Activated naive CD8-positive, alpha-beta T cell treated with anti-CD3 and anti-CD28 coated beads, Interleukin-2, amount 50 U/mL, for 16 hours (primary cell): ENCODE measurements at places on chromosomes 2 and 18.

GRCh38 chr2:1675633-1676032, 68.7 kb downstream of the PXDN start:
- no peak for DNase-seq

DNA sequence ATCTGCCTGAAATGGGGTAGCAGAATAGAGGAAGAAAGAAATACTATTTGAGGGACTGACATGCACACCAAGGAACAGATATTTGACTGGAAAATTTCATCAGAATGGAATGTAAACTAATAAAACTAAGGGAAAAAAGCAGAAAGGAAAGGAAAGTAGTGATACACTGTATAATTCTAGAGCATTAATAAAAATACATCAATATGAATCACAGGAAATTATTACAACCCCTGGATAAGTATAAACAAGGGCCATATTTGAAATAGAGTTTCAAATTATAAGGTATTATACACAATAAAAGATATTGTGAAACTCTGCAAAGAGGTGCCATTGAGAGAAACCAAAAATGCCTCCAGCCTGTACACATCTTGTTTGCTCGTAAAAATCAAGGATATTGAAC, 149.6 kb downstream of the ICOS start:
- no peak for DNase-seq

DNA sequence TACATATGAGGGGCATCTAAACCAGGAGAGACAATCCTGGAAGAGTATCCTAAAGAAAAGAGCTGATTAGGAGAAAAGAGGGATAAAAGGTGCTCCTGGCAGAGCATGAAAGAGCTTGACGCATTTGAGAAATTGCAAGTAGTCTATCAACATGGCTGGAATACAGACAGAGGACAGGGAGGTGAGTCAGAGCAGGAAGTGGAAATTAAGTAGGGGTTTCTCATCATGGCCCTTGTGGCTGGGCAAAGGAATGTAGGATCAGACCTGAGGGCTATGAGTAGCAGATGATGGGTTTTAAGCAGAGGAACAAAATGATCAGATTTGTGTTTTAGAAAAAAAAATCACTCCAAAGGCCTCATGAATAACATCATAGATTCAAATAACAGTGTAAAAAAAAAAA, 49.2 kb upstream of the UGP2 start:
- no peak for DNase-seq

DNA sequence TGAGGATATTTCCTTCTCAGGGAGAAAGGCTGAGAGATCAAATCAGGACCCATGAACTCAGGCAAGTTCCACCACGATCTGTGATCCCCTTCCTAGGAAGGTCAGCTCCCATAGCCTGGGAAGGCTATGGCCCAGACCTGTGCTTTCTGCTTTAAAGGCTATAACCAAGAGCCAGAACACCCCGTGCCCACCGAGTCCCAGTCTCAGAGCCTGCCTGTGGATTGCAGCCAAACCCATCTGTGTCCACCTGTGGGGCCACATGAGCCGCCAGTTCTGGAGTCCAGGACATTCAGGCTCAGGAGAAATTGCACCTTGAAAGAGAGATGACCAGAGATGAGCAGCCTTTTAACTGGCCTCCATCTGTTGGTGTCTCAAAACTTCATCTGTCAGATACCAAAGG, 46.9 kb downstream of the MAL start:
- no peak for DNase-seq

DNA sequence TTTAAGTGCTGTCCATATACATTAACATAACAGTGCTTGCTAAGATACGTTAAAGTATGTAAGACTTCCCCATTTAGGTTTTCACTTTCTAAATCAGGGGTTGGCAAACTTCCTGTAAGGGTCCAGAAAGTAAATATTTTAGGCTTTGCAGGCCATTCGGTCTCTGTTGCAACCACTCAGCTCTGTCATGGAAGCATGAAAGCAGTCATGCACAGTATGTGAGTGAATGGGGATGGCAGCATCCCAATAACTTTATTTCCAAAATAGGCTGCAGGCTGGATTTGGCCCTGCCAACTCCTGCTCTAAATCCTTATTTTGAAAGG, 128.7 kb downstream of the PLA2R1 start:
- no peak for DNase-seq

GRCh38 chr2:173077506-173078177, 2.0 kb downstream of the MAP3K20 start:
- DNase-seq: no peak

- DNase-seq: no peak
Measured at GRCh38 chr2:148592791-148593190, 51.8 kb upstream of the EPC2 start.

DNA sequence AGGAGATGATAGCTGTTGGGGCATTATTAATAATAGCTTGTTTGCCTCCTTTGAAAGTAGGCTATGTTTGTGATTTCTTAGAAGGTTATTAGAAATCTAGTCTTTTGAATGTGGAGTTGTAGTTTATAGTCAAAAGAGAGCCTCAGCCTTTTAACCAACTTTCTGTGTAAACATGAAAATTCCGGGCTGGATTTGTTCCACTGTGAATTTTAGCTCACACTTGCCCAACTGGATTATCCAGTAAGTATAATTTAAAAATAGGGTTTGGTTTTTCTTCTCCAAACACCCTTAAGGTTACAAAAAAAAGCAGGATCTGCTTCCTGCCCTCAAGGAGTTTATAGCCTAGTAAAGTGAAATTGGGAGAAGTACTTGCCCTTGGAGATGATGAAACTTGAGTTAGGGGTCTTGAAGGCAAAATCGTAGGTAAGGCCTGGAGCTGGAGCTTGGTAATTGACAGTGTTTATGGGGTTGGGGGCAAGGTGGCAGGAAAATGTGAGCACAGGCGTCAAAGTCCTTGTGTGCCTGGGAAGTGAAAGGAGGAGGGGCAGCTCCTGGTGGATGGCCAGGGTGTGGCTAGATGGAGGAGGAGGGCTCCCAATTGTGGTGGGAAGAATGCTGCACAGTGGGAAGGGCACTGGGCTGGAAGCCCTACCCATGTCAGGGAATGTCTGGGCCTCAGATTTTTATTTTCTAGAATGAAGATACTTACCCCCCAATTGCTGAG, 21.3 kb downstream of the ITGA6 start:
- DNase-seq: no peak

- no peak for DNase-seq
Measured at GRCh38 chr2:204228169-204228886, 291.8 kb downstream of the ICOS start.

DNA sequence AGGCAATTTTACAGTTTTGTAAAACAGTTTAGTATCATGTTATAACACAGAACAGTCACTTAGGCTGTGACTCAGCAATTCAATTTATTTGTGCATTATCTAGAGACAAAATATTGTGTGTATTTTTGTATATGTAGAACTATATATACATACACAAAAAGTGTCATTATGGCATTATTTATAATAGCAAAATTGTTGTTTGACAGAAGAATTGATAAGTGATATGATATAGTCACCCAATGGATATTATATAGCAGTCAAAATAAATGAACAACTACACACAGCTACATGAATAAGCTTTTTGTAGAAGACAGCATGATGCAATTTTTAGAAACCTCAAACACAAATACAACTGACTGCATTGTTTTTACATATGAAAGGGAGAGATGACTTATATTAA, 334.0 kb downstream of the TRIB2 start:
- no peak for DNase-seq

DNA sequence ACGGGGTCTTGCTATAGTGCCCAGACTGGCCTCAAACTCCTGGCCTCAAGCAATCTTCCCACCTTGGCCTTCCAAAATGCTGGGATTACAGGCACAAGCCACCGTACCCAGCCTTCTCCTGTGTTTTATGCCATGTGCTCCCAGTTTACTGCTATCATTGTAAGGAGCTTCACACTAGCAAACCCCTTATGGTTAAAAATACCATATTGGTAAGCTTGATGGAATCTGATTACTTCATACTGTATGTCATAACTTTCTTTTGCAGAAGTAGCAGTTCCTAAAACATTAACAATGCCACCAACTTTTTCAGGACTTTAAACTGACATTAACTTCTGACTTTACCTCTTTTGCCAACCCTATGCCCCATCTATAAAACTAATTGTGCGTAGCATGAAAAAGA, 36.2 kb downstream of the HAT1 start:
- DNase-seq: no peak

DNA sequence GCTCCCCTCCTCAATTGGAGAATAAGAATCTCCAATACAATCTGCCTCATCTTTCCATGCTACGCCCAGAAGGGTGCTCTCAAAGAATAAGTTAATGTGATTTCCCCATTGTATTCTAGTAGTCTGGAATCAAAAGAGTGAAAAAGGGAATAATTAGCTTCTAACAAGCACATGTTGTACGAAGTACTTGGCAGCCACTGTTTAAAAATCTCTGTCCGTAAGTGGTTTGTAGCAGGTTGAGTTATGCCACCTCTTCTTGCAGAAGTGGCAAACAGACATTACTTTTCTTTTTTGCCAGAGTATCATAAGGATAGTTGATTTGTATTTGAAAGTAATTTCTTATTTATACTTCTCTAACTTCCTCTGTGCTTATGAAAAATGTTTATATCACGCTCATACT, 184.7 kb downstream of the CD226 start:
- DNase-seq: no peak

DNA sequence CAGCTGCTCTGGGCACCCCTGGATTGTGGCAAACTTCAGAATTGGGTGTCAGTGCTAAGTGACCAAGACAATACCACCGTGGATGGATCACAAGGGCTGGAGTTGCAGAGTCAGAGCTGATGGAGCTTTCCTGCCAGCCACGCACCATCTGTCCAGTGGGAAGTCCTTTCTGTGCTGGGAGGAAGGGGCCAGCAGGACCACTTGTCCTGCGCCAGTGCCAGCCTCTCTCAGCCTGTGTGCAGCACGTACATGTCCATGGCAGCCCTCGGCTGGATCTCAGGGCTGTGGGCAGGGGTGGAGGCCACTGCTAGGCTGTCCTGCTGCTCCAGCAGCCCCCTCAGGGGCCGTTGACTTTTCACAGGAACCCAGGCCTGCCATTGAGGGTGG, 33.3 kb downstream of the RAB31 start:
- DNase-seq: no peak

DNA sequence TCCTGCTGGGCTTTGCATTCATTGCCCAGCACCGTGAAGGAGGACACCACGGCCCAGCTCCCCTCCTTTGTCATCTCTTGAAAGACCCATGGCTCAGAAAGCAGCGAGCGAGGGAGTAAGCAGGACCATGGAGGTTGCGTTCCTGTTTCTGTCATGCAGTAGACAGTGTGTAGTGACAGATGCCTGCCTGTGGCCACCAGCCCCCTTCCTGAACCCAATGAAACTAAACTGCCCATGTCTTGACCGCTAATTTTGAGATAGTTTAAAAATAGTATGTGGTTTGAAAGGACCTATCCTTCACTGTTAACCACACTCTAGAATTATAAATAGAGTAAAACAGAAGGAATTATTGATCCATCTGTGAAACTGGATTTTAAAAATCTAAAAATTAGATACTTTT, 88.2 kb downstream of the ASAP2 start:
- no peak for DNase-seq

GRCh38 chr18:13579874-13580273, 146.5 kb downstream of the FAM210A start:
- DNase-seq: no peak

- no peak for DNase-seq
Measured at GRCh38 chr2:226066391-226066790, 666.9 kb downstream of the NYAP2 start.

DNA sequence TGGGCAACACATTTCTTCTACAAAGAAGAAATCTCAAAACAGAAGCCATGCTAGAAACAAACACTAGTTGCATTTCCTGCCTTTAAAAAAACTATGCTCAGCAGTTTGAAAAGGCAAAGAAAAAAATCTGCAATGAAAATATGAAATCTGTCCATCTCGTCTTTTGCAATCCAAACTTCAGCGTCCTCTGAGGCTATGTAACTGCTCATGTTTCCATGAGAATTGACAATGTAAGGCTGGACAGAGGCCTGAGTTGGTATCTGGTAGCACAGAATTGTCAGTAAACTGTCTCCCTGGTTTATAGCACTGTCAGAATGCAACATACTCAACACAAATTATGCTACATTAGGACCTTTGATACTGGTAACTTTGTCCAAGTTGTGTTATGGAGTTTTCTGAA, 429.9 kb downstream of the ARHGAP15 start:
- no peak for DNase-seq

DNA sequence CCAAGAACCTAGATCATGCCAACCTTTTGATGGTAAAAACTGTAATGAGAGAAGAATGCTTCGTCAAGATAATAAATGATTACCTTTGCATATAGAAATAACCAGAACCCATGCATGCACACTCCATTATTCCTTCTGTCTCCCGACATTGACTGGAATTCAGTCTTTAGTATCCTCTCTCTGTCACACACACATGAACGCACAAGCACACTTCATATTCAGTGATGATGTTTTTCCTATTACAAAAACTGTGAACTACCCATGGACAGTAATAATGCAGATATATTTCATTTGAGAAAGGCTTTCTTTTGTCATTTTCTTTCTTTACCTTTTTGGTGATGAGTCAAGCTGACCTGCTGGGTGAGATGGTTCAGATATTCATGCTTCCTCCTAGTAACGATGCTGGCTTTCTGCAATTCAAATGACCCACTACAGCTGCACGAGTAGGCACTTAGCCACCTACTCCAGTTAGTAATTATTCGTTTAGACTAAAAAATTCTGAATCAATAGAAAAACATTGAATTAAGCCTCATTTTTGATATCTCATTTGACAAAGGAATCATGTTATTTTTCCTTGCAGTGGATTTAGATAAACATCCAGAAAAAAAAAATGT, 382.2 kb downstream of the TGIF1 start:
- DNase-seq: no peak

DNA sequence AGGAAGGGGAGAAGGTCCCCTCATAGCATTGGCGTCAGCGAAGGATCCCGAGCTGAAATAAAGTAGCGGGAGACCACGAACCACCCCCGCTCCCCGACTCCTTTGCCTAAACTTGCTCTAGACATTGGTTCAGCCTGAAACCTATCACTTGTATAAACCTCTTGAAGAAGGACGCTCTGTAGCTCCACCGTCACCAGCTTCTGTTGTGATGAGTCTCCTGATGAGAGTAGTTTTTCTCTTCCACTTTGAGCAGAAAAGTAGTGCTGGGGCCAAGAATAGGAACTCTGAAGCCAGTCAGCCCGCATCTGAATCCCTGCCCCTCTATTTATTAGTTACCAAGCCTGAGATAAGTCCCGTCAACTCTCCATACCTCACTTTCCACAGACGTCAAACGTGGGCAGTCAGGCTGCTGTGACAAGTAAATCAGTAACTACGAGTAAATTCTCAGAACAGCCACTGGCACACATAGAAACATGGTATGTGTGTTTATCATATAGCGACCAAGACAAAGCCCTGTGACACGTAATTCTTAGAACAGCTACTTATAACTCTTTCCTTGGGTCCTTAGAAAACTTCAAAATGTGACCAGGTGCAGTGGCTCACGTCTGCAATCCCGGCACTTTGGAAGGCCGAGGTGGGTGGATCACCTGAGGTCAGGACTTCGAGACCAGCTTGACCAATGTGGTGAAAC, 61.7 kb downstream of the CD226 start:
- DNase-seq: no peak
